ENCODE measurements at places on chromosomes 2 and 18. TPM values are rescaled to one million over a fixed set of nuclear protein-coding genes. Genes with fewer than 3 reads are reported as not detected.

The SCTR gene
- 47.1 TPM for total RNA-seq

The SLC14A1 gene
- 0.79 TPM for total RNA-seq

GRCh38 chr2:85156619-85157018 is 23.4 kb downstream of the TCF7L1 start:
- no peak for DNase-seq

The SP9 gene
- total RNA-seq = not detected

- DNase-seq = no peak
Measured at GRCh38 chr18:31877900-31878299, 65.0 kb downstream of the TRAPPC8 start.

- no peak for DNase-seq
Measured at GRCh38 chr2:55430211-55430975, 10.7 kb upstream of the CCDC88A start.

- no peak for DNase-seq
Measured at GRCh38 chr18:58536202-58536516, 92.7 kb downstream of the ALPK2 start.

DNA sequence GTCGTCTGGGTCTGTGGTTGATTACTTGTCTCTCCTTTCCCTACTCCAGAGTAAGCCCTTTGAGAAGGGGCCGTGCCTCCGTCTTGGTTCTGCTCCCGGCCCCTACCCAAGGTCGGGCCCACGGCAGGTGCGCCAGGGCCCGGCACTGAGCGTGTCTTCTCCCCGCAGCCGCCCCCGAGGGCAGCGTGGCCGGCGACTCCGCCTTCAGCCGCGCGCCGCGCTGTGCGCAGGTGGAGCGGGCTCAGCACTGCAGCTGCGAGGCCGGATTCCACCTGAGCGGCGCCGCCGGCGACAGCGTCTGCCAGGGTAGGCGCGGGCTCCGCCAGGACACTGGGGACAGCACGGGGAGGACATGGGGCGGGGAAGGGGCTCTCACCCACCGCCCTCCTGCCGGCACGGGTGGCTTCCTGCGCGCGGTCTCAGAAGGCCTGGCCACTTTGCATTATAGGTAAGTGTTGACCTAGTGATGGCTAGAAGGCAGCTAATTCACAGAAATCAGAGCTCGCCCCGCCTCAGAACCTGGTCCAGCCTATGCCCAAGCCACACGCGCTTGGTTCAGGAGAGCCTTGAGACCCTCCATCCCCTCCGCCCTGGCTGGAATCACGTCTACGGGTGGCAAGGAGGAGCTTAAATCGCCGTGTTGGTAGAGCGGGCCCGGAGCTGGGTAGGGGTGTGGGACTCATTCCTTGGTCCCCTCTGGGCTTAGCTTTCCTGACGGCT is 43.5 kb downstream of the FBLN7 start:
- DNase-seq = no peak

The LYPD6B gene
- 3.0 TPM for total RNA-seq

- DNase-seq = no peak
Measured at GRCh38 chr18:57052173-57052572, 94.7 kb upstream of the BOD1L2 start.

DNA sequence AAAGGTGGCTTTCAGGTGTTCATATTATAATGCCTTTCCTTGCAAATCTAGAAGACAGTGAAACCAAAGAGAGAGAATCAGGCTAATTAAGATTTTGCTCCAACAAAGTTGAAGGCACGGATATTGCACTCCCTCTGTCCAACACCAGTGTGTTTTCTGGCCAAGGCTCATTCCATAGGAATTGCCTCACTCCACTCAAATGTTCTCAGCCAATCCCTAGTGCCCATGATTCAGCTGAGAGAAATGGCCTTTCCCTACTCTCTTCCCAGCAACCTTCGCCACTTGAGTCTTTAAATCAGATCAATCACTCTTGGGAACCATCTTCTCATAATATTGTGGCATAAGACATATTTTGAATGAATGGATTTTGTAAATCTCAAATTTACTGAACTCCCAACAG is 768.2 kb upstream of the ACVR2A start:
- DNase-seq = no peak

The MOCOS gene
- total RNA-seq = 0.91 TPM

- no peak for DNase-seq
Measured at GRCh38 chr2:72859831-72860262, 27.4 kb upstream of the SPR start.

DNA sequence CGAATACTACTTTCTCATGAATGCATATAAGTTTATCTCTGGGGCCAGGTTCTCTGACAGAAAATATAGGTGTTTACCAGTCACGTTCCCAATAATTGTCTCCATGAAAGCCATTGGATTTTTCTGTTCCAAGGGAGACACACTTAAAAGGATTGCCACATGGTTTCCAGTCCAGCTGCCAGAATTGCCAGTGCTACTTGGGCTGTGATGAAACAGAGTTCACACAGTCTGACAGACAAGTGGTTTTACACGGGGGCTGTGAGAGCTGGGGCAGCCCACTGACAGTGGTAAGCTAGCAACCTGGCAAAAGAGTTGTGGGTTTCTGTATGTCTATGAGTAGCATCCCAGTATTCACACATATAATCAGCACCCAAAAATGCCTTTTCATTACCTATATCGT is 27.7 kb upstream of the ATRAID start:
- no peak for DNase-seq

DNA sequence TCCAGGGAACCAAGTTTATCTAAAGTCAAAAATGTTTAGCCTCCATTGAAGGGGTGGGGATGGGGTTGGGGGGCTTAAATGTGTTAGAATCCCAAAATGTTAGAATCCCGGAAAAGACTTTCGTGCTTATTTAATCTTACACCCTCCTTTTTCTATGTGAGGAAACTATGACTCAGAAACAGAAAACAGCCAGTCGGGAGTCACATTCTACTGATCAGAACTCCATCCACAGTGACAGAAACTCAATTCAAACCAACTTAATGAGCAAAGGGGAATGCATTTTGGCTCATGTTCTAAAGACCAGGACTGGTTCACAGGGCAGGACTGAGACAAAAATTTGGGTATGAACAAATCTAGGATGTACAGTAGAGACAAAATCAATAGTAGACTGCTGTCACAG is 31.9 kb upstream of the AFTPH start:
- DNase-seq = no peak

The AKAIN1 gene
- not detected for total RNA-seq

- DNase-seq = no peak
Measured at GRCh38 chr2:195642679-195643068, 14.4 kb upstream of the SLC39A10 start.

DNA sequence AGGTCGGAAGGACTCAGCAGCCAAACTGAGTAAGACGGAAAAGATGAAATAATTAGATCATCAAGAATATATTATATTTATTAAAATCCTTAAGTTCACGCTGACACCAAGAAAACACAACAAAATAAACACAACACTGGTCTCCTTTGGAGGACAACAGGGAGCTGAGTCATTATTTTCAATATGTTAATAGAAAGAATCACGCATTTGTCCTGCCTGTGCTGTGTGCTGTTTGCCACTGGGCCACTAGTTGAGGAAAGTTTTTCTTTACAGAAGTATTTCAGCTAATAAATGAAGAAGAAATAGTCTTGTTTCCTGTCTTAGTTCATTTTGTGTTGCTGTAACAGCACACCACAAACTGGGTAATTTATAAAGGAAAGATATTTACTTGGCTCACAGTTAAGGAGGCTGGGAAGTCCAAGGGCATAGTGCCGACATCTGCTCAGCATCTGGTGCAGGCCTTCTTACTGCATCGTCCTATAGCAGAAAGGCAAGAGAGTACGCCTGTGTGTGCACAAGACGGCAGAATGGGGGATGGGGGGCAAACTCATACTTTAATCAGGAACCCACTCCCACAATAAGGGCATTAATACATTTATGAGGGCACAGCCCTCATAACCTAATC is 88.0 kb downstream of the TCF7L1 start:
- DNase-seq = no peak

- no peak for DNase-seq
Measured at GRCh38 chr2:200188876-200189275, 117.6 kb upstream of the SPATS2L start.

The PLEK gene
- total RNA-seq = 0.75 TPM

DNA sequence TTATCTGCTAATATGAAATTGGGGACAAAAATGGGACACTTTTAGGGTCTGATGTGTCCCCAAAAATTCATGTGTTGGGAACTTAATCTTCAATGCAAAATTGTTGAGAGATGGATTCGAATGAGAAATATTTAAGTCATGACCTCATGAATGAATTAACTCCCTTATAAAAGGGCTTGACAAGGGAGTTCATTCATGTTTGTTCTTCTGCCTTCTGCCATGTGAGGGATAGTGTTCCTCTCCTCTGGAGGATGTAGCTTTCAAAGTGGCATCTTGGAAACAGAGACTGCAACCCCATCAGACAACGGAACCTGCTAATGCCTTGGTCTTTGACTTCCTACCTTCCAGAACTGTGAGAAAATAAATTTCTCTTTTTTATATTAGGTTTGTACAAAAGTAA is 89.2 kb upstream of the LINC00305 start:
- DNase-seq = no peak

GRCh38 chr2:189899101-189899500 is 114.9 kb downstream of the PMS1 start:
- no peak for DNase-seq

DNA sequence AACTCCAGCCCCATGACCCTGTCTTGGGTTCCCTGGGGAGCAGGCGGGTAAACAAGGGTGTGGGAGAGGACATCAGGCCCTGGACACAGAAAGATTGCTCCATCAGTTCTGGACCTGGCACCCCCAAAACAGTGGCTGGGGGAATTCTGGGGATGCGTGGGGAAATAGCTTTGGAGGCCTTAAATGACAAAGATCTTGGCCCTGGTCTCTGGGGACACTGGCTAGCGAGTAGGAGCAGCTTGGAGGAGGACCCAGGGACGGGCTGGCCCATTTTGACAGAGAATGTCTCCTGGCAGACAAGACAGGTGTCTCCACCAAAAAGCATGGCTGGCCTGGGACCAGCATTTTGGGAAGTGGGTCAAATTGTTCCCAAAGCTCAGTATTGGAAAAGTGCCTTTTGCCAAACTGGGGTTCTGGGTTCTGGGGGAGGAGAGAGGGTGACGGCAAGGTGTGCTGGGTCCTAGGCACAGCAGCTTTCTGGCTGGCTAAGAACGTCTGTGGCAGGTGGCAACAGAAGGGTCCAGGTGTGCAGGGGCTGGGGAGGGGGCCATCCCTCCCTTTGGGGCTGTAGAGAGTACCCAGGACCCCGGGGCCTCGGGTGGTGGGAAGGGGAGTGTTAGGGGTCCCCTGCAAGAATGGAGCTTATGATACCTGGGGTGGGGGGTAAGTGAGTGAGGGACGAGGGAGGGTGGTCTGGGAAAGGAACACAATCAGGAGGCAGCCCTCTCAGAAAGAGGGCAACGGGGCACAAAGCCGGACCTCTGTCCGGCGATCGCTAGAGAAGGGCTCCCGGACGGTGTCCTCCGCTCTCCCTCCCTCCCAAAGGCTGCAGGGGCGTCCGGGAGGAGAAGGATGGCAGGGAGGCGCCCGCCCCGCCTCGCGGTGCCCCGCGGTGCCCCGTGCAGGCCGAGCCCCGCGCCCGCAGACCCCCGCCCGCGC is 556 bp downstream of the CYRIA start:
- DNase-seq = no peak

The GALNT3 gene
- 13.2 TPM for total RNA-seq

The CYBRD1 gene
- total RNA-seq = 6.5 TPM

DNA sequence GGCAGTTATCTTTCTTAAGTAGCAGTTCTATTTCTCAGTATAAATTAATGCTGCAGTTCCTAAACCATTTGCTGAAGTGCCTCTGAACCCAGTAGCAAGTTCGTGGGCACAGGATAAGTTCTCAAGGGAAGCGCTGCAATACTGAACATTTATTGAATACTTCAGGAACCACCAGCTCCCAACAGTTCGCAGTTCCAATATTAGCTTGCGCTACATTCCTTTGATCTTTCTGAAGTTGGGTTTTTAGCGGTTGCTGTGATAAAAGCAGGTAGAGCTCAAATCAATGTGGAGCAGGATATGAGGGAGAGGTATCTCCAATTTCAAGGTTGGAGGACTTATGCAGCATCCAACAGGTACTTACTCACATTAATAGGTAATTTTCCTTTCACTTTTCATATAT is 33.7 kb downstream of the PDCL3 start:
- no peak for DNase-seq

- DNase-seq = no peak
Measured at GRCh38 chr2:28486526-28486925, 9.3 kb upstream of the PLB1 start.
